NCI-H146 (cell line): ENCODE measurements at places on chromosomes 5 and 9.

GRCh38 chr5:114686356-114686755 lies 324.5 kb downstream of the KCNN2 start:
- no peak for DNase-seq

DNA sequence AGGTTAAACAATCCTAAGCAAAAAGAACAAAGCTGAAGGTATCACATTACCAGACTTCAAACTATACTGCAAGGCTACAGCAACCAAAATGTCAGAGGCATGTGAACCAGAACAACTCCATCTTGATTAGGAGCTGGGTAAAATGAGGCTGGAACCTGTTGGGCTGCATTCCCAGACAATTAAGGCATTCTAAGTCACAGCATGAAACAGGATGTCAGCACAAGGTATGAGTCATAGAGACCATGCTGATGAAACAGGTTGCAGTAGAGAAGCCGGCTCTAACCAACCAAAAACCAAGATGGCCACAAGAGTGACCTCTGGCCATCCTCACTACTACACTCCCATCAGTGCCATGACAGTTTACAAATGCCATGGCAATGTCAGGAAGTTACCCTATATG lies 252.0 kb downstream of the RASEF start:
- peak; percentile 12 for DNase-seq

GRCh38 chr9:137150617-137151457 lies 11.9 kb downstream of the GRIN1 start:
- DNase-seq, result peak; percentile 91

GRCh38 chr9:21728781-21729180 lies 73.7 kb upstream of the MTAP start:
- no peak for DNase-seq

DNA sequence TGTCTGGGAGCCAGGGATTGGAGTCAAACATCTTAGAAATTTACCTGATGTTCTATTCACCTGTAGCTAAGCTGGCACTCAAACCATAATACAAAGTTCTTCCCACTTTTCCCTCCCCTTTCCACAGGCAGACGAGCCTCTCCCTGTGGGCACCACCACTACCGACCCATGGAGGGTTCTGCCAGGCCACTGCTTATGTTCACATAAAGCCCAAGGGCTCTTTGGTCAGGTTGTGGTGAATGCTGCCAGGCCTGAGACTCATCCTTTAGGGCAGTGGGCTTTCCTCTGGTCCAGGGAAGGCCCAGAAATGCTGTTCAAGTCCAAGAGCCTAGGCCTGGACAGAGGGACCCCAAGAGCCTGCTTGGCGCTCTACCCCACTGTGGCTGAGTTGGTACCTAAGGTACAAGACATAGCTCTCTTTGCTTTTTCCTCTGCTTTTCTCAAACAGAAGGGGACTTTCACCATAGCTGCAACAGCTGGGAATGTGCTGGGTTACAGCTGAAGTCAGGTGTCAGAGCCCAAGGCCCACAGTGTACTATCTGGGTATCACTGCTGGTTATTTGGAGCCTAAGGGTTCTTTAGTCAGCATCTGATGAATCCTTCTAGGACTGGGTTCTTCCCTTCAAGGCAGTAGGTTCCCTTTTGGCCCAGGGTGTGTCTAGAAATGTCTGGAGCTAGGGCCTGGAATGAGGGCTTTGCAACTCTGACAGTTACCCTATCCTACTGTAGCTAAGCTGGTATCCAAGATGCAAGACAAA lies 620.1 kb downstream of the TLE1 start:
- DNase-seq, result no peak

- peak; percentile 71 for DNase-seq
These were observed 71.4 kb downstream of the SERINC5 start for GRCh38 chr5:80184235-80185023.

GRCh38 chr9:121895818-121896544 lies 197.1 kb downstream of the TTLL11 start:
- no peak for DNase-seq

GRCh38 chr5:65213921-65214525 lies 267.7 kb downstream of the ADAMTS6 start:
- DNase-seq, result peak; percentile 57

DNA sequence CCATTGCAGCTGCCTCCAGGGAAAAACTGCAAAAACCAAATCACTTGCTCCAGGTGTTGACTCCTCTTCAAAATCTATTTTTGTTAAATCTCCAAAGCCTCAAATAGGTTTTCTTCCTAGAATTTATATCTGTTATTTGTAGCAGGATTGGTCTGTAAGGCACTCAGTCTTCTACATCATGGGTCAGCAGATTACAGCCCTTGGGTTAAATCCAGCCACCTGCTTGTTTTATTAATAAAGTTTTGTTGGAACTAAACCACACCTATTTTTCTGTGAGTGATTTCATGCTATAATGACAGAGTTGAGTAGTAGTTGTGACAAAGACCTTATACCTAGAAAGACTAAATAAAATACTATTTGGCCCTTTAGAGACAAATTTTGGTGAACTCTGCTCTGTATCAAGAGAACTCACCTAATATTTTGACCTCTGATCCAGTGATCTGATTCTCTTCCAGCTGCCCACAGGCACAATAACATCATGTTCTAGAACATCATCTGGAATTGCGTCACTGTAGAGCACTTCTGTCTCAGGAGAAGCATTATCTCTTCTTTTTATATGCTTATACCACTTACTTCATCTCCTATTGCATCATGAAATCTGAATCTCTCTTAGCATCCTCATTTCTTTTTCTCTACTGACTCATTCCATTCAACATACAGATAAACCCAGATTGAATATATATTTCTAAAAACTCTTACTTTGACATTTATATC lies 130.1 kb downstream of the RPS23 start:
- no peak for DNase-seq

GRCh38 chr9:137547687-137548543 lies 2.3 kb downstream of the PNPLA7 start:
- no peak for DNase-seq

GRCh38 chr9:110059461-110059860 lies 148.5 kb downstream of the C9orf152 start:
- no peak for DNase-seq

DNA sequence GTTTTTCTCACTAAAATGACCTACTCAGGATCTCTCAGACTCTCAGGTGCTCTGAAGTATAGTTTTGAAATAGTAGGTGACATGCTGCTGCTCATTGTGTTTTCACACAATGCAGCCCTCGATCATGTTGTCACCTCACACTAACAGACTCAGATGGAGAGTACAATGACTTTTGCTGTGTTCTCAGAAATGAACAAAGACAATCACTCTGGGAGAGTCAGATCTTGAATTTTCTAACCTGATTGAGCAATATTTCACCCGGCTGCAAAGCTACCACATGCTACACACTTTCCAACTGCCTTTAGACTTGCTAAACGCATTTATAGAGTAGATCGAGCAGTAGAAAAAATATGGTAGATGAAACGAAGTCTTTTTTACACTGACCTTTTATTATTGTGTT lies 113.4 kb downstream of the ST8SIA4 start:
- no peak for DNase-seq

DNA sequence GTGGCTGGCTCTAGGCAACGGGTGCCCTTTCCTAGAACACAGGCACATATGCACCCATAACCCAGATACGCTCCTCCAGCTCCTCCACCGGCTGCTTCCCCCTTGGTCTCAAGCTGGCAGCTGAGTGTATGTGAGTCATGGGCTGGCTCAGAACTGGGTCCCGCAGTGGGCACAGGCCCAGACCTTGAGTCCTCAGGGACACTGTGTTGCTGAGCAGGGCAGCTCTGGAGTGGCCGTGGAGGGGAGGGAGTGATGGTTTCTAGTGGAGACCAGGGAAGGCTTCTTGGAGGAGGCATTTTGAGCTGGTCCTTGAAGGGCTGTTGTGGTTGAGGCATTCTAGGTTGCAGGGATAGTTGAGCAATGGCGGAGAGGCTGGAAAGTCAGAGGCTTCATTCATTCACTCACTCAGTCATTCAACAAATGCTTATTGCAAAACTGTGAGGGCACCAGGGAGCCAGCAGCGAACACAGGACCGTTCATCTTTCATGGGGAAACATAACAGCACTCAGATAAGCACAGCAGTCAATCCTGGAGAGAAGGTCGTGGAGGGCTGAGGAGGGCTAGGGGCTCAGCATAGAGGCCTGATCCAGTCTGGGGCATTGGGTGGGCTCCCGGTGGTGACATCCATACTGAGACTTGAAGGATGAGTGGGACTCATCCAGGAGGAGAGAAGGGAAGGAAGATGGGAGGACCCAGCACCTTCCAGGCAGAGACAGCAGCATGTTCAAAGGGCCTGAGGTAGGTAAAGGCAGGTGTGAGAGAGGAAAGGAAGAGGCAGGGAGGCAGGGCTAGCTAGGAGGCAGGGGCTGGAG lies 2.4 kb downstream of the BBLN start:
- no peak for DNase-seq

DNA sequence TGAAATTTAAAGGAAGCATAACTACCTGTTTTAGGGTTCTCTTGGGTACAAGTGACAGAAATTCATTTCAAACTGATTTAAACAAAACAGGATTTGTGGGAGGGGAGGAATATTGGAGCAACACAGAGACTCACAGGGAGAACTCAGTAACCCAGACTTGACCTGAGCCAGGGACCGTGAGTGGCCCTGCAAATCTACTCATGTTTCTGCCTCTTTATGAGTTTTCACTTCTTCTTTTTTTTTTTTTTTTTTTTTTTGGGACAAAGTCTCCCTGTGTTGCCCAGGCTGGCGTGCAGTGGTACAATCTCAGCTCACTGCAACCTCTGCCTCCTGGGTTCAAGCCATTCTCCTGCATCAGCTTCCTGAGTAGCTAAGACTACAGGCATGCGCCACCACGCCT lies 405.6 kb upstream of the ZNF608 start:
- no peak for DNase-seq

- DNase-seq, result no peak
These were observed 112.3 kb downstream of the TLE4 start for GRCh38 chr9:79684059-79684458.

GRCh38 chr5:72151169-72151568 lies 43.9 kb downstream of the MAP1B start:
- DNase-seq, result peak; percentile 33

DNA sequence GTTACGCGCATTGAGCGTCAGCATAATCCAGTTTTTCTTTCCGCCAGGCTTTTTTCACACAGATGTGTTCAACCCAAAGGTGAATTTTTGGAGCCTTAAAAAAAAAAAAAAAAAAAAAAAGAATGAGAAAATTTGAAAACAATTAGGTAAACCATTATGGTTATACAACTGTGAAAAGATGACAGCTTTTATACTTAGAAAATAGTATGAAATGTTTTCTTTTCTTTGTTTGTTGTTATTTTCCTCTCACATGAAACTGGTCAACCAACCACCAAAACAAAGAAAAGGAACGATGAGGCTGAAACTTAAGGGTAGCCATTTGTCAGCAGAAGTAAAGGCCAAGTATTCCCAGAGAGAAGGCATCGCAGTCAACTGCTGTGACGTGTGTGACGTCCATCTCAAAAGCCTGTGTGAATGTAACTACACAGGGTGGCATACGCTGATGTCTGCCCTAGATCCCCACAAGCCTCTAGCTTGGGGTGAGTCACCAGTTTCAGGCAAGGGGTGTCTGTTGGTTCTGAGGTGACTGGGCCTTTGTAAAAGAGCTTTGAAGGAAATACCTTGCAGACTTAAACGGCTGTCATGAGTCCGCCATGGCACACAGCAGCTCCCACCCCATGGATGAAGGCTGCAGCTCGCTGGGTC lies 182.9 kb downstream of the AOPEP start:
- DNase-seq, result no peak

DNA sequence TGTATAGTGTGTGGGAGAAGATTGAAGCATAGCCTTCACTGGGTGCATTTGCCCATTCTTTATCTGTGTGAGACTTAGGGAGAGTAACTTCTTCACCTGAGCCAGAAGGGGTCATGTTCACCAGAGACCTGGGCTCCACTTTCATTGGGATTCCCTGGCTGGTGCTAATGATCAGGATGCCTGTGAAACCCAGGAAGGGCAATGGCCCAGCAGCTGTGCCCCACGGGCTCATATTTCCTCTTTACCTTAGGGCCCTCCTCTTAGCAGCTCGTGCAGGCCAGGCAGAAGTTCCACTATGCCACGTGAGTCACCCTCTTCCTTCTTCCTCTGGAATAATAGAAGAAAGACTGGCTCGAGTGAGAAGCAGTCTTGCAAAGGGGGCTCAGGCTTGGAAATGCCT lies 5.0 kb downstream of the PPARGC1B start:
- DNase-seq, result no peak

DNA sequence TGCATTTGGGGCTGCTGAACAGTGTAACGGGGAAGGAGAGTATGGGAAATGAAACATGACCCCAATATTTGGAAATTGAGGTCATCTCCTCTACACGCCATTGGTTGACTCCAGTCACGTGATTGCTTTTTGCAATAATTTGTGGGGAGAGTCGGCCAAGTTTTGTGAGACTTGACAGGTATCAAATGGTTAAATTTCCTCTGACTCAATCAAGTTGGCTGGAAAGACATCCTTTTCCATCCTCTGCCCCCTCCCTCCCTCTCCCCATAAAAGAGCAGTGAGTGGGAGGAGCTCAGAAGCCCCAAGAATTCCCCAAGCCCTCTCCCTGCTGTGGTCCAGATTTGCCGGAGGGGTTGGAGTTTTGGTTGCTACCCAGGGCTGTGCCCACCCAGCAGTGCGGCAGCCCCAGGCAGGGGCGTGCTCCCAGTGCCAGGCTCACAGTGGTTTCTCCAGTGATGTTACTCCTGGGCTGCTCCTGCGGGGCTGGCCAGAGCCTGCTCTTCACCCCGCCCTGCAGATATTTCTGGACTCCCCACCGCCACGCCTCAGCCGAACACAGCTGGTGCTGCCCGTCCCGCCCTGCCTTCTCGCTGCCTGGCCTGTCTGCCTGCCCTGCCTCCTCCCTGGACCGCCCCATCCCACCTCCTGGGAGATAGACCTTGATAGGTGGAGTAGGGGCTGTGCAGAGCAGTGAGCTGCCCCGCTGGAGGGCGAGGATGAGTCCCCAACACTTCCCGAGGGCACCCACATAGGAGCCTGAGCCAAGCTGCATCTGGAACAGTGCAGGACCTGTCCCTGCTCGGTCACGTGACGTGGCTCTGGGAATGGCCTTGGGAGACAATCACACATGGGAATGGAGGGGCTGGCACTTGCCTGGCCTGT lies 3.4 kb downstream of the COL5A1 start:
- no peak for DNase-seq

DNA sequence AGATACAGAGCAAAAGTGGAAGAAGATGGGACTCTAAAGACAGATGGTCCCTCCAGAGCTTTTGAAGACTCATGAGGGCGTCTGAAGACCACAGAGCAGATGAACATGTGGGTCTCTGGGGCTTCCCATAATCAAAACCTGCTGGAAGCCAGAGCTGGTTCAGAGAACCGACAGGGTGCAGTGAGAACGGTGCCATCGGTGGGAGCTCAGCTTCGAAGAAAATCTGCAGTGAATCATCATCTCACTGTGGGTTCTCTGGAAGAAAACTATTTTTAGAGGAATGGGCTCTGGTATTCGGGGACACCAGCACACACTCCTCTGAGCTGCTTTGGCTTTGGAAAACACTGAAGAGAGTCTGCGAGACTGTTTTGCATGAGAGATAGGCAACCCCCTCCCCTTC lies 222.4 kb upstream of the PANK3 start:
- DNase-seq, result no peak

- no peak for DNase-seq
These were observed 21.6 kb upstream of the ANGPTL2 start for GRCh38 chr9:127143920-127144465.

- peak; percentile 68 for DNase-seq
These were observed 55.6 kb downstream of the ARHGEF37 start for GRCh38 chr5:149636861-149637246.

- DNase-seq, result no peak
These were observed 1.3 kb downstream of the PLGRKT start for GRCh38 chr9:5436441-5436840.
